ENCODE measurements at places on chromosomes 3 and 15.

DNA sequence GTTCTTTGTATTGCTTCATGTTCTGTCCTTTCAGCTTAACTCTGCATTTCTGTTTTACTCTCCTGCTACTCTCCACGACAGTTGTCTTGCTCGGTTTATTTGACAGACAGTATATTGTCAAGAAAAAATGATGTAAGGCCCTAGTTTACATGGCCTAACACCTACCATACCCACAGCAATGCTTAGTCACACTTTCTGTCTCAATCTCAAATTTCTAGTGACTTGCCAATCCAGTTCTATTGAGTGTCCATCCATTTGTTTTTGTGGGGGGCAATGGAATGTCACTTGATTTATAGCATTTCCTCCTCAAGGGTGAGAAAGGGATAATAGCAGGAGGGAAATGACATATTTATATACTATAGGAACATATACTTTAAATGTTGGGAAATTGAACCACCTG is 676.2 kb downstream of the NAALADL2 start:
- DNase-seq: no peak

GRCh38 chr15:68601206-68602197 is 22.7 kb downstream of the CORO2B start:
- no peak for DNase-seq

- no peak for DNase-seq
These were observed 66.3 kb upstream of the LRTM1 start for GRCh38 chr3:54994111-54994513.

GRCh38 chr15:52018244-52018643 is 775 bp upstream of the MAPK6 start:
- no peak for DNase-seq

GRCh38 chr3:2823031-2823430 is 287.1 kb downstream of the IL5RA start:
- no peak for DNase-seq

DNA sequence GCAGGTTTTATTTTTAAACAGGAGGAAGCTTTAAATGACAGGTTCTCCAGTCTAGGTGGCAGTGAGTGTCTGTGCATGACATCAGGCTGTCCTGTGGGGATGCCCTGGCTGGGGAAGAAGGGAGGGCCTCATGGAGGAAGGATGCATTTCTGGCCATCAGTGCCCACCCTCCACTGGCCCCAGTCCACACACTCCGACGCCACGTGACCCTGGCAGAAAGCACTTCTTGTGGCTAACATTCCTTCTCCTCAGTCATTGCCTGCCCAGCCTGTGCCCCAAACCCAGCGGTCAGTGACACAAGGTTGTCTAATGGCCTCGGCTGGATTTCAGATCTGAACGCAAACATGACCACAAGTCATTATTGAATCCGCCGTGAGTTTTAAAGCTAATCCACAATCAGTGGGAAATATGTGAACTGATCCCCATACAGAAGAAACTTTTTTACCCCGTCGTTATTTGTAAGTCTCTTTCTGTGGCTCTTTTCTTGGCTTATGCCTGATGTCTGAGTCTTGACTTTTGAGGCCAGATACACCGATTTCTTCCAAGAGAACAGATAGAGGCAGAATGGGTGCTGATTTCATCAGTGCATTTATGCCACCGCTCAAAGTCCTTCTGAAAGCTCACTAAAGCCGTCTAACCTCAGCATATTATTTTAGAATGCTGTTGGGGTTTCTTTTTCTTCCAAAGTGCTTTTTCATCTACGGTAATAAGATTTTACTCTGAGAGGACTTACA is 17.3 kb upstream of the LRRK1 start:
- no peak for DNase-seq

- DNase-seq: no peak
These were observed 148.4 kb upstream of the GBE1 start for GRCh38 chr3:81909796-81910195.

- DNase-seq: no peak
These were observed 24.4 kb upstream of the ATP2B2 start for GRCh38 chr3:10529809-10530208.

DNA sequence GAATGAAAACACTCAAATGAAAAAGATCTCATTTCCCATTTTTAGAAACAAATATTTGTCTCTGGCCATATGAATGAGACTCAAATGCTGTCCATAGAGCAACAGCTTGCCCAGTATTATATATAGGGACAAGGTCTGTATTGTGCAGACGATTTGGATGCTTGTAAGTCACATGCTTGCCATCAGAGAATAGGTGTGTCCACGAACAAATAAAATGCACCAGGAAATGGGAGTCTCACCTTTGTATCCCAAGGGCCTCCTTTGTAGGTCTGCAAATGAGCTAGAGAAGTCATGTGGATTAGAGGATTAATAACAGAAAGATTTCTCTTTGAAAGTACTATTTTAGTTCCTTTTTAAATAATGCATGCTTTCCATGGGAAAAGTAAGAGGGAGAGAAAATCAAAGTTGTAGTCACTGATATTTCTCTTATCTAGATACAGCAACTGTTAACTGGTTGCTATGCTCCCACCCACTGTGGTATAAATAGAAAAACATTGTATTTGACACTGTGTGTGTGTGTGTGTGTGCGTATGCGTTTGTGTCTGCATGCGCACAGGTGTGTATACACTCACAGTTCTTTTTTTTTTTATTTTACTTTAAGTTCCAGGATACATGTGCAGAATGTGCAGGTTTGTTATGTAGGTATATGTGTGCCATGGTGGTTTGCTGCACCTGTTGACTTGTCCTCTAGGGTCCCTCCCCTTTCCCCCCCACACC is 383.4 kb upstream of the ARRDC4 start:
- DNase-seq: no peak

GRCh38 chr3:64306745-64307144 is 81.5 kb upstream of the PRICKLE2 start:
- no peak for DNase-seq

GRCh38 chr15:66253418-66254088 is at the start of gene MEGF11:
TSS of gene MEGF11 (minus strand) at chr15:66253750. CDS start at chr15:66128403, 125,347 bp downstream.
- DNase-seq: no peak

DNA sequence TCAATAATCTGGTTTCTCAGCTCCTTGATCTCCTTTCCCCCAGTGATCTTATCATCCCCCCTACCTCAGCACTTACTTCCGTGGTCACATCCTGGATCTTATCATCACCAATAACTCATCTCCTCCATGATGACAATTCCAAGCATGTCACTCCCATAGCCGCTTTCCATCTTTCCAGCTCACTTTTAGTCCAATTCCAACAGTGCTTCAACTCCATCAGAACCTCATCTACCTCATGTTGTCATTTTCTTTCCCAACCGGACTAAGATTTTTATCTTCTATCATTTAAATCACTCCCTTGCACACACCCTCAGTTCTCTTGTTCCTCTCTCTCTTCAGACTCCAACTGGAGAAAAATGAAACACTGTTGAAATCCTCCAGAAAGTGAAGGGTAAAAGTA is 75.9 kb upstream of the UBE2E2 start:
- no peak for DNase-seq

- DNase-seq: no peak
These were observed 43.8 kb downstream of the ZNF710 start for GRCh38 chr15:90044916-90045371.

DNA sequence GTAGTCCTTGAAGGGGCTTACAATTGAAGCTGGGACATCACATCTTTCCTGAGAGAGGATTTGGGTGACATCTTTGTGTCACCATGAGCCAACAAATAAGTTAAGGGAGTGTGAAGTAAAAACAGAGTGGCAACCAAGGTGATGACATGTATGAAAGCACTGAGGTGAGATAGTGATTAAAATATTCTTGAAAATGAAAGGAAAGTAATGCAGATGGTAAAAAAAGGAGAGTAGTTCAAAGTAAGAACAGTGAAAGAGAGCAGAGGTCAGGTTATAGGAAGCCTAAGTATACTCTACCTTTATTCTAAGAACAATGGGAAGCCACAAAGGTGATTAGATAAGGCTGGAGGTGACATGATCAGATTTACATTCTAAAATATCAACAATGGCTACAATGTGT is 486.1 kb downstream of the DIPK2A start:
- DNase-seq: no peak

DNA sequence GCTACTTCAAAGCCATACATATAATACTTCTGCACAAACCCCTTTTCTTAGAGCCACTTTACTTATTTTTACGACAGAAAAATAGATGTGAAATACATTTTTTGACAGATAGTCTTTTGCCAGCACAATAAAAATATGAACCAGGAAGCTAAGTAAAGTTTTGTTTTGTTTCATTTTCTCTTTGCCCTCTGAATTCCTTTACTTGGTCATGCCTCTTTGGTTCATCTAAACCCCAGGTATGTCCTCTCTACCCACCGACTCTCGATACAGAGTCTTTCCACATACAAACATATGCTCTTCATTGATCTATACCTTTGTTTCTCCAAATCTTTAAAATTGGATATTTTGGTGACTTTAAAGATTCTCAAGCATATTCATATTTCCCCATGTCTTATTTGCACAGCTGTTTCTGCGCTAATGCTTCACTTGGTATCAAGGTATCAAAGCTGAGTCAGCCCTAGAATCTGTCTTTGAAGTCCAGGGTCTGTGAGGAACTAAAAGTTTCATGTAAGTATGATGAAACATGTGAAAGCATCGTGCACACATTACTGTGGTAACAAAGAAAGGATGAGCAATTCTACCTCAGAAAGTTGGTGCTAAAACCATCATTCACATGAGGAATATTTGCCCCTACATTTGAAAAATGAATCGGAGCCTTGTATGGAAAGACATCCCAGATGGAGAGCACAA is 845.4 kb downstream of the NAALADL2 start:
- no peak for DNase-seq

DNA sequence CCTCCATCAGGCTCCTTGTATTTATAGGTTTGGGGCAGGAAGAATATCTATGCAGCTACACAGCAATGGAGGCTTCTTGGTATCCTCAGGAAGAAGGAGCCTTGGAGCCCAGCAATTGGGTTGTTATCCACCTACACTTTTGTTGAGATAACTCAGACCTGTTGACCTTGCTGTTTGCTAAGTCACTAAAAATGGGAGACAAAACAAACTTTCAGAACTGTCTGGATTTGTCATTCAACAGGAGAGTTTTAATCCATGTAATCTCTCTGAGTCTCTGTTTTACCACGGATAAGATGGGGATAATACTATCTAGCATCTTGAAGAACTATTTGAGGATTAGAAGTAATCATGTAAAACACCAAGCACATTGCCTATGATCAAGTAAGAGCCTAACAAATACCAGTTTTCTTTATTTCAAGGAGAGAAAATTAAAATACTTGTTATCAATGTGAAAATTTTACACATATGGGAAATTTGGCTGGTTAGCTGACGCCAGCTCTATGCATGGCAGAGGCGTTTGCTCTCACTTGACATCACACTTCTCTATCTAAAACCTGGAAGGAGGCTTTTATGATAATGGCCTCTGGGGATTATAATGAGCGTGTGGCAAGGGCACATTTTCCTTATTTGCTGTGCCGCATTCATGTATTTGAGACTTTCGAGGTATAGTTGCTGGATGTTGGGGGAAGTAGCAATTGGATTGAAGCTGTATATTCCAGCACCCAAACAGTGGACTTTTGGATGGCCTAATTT is 215.6 kb downstream of the PDCD6IP start:
- DNase-seq: no peak

DNA sequence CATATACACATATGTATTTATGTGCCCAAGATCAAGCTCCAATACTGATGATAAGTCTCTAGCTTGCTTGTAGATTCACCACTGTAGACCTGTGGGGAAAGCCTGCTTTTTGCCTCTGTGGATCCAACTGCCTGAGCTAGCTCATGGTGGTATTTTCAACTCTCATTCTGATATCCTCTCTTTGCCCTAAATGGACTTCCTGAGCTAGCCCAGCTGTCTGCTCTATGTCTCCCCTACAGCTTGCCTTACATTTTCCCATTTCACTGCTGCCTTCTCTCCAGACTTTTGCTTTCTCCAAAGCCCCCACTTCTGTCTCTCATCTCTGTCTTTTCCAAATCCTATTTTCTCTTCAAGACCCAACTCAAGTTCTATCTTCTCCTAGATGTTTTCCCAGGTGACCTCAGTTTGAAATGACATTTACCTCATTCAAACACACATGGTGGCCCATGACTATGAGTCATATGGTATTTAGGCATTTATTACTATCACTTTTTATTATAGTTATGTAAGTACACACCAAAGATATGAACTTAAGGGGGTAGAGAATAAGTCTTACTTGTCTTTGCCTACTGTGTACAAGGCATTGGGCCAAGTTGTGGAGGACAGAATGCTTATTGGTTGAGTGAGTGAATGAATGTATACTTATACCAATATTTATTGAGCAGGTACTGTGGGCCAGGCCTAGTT is 191.7 kb downstream of the NR1D2 start:
- DNase-seq: no peak

DNA sequence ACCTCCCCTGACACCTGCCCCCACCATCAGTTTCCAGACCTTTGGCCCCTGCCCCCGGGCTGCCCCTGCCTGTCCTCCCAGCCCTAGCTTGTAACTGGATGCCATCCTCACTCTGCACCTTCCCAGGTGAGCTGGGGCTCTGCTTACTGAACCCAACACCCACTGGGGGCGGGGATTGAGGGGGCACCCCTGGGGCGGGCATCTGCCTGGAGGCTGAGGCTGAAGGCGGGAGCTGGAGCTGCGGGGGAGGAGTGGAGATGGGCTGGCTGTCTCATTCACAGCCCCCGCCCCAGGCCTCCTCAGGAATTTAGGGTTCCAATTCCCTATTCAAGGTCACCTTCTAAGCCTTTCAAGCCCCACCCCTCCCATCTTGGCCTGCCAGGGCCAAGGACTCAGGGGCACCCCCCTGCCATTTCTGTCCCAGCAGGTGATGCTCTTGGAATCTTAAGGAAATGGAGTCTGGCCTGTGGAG is 17.7 kb downstream of the PIF1 start:
- DNase-seq: no peak

GRCh38 chr15:56098195-56098863 is 104.9 kb upstream of the NEDD4 start:
- no peak for DNase-seq

GRCh38 chr15:55518641-55519040 is 10.6 kb upstream of the DNAAF4 start:
- no peak for DNase-seq

GRCh38 chr3:70919091-70919490 is 606.7 kb upstream of the MDFIC2 start:
- no peak for DNase-seq

DNA sequence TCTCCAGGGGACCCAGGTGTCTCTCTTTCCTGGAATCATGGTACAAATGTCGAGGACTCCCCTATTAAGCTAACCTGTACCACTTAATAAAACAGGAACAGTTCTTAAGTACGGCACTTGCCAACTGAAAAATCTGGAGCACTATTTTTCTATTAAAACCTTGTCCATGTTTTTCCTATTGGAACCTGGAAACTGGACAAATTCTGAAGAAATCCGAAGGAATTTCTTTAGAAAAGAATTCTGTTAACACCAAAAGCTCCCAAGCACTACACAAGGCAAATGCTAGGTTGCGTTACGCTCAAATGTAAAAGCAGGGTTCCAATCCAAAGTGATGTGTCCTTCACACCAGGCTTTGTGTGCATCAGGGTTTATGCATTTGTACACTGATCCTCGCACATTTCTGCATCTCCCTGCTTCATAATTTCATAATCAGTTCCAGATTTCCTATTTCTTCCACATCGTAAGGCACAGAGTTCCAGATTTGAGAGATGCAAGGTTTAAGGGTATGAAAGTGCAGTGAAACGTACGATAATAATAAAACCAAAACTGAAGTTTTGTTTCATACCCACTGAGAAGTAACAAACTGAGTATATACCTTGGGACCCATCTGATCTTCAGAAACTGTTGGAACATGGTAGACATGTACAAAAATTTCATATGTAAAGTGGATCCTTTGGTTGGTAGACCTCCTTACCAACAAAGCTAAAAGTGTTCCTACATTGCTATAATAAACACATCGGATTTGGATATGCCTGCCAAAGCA is 132.1 kb upstream of the WNT5A start:
- no peak for DNase-seq

GRCh38 chr15:60691508-60692047 is 212.6 kb upstream of the ICE2 start:
- no peak for DNase-seq
